ENCODE measurements at places on chromosomes 2 and 18.

GRCh38 chr2:61138859-61139258, 23.1 kb upstream of the C2orf74 start:
- DNase-seq, result no peak

DNA sequence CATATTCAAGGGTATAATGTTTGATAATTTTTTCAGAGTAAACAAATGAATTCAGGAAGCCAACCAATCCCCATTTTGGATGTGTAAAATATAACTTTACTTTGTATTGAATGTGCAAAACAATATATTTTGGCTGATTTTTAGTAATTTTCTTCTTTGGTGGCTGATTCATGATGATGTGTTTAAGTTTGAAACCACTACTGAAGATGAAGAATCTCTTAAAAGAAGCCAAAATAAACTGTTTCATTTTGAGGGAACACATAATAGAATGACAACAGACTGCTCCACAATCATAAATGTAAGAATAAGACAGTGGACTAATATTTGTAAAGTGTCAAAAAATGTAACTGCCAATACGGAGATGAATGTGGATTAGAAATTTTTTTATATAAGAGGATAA, 52.5 kb upstream of the TRIM43 start:
- no peak for DNase-seq

DNA sequence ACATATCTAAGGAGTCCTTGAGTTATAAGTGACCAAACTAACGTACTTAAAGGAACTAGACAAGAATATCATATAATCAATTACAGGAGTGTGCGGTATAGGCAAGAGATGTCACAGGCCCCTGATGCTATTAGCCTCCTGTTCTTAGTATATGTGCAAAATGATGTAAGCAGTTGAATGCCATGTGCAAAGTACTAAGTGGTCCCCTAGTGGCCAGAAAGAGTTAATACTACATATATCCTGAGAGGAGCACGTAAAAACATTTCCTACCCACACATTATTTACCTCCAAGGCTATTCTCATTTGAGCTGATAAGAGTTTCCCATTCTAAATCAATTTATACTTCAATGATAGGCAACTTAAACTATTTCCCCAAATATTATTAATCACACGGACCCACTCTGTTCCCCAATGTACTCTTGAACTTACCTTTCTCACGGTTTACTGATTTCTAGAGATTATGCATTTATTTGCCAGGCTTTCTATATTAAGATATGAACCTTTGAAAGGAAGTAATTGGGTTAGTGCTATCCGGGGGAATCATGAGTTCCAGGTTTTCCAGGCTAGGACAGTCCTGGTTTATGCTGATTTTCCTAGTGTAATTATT, 158.0 kb upstream of the KLHL14 start:
- no peak for DNase-seq

DNA sequence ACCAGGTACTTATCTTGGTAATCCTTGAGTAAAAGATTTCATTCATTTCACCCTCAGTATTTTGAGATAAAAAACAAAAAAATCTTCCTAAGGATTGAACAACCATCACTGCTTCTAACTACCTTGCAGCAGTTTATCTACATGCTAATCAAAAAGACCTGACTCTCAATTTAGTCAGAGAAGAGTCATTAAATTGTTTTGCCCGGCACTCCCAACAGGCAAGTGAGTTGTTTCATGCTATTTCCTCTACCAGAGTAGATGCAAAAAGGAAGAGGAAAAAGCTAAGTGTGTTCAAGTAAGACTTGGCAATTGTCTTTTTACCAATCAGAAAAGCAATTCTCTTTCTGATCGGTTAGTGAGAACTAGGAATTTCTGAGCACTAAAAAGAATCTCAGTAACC, 39.5 kb downstream of the MYO5B start:
- DNase-seq, result no peak

DNA sequence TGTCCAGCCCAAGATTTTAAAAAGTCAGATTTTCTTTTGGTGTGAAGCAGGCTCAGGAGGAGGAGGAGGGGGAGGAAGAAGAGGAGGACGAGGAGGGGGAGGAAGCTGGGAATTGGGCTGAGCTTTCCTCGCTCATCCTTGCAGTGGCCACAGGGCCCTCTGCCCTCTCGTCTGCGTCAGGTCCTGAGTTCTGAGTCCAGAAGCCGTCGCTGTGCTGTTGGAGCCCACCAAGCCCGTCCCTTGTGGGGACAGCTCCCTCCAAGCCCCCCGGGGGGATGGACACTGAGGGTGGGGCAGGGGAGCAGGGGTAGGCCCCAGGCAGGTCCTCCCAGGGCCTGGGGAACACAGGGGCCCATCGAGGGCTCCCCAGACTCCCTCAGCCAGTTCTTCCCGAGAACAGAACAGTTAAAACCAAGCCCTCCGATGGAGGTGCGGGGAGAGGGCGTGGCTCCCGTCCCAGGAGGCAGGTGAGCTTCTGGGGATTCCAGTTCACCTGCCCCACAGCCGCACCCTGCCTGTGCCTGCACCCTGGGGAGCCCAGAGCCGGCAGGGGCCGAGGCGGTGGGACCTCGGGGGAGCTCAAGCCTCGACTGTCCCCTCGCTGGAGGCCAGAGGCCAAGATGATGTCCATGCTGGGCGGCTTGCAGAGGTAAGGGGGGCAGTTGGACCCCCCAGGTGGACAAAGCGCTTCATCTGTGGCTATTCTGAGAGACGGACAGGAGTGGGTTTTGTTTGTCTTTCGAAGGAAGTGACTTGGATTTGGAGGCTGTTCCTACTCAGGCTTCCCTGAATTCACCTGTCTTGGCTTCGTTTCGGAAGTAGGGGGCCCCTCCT, at the start of gene GAL3ST2:
TSS of gene GAL3ST2 (plus strand) at position 487 of the 834 bp plus-strand sequence. CDS start at position 621, 134 bp downstream.
- peak; percentile 6 for DNase-seq

- no peak for DNase-seq
Observed at GRCh38 chr18:6775702-6776101, 46.2 kb downstream of the ARHGAP28 start.

- DNase-seq, result no peak
Observed at GRCh38 chr2:10665833-10666232, 23.9 kb downstream of the NOL10 start.

DNA sequence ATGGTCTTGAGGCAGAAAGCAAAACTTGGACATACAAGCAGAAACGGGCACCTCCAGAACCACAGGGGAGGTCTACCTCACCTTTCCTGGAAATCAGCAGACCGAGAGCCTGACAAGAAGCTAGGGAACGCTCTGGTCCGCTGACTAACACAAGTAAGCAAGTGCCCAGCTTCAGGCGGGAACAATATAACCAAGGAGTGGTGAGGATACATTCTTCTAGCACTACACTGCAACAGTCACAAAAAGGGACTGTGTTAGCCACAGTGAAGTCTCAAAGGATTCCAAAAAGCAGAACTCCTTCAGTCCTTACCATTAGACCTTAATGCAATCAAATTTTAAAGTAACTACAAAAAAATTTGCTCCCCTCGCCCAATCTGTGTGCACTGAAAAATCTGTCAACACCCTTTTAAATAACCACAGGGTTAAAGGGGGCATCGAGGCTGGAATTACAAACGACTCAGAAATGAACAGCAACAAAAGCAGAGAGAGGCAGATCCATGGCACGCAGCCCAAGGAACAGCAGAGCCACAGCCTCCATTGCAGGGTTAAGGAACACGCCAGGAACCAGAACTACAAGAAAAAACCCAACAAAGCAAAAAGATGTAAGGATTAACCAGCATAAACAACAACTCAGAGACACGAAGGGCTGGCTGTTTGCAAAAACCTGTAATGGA, 7.1 kb downstream of the THAP4 start:
- DNase-seq, result no peak

DNA sequence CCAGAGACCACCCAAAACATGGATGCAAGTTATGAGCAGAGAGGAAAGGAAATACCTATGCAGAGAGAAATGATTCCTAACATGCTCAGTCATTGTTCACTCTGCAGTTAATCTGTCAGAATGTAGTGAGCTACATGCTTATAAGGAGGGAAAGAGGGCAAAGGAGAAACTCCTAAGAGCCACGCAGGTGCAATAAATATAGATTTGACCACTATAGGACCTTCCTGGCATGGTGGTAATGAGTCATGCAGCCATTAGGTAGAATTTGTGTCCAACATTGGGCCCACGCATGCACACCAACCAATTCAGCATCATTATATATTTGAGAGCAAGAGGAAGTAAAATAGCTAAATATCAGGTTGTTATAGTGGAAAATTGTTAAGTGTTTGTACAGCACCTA, 699.9 kb downstream of the DSC3 start:
- no peak for DNase-seq
